ENCODE measurements at places on chromosomes 7 and 10.
A peak's percentile ranks its signal among the peaks of the same experiment; 100 is the strongest.

GRCh38 chr7:20798081-20798693 lies 11.5 kb upstream of the SP8 start:
- no peak for DNase-seq

- DNase-seq = no peak
Observed at GRCh38 chr7:126856691-126857291, 395.9 kb downstream of the GRM8 start.

GRCh38 chr10:79468015-79468560 lies 22.7 kb upstream of the ZCCHC24 start:
- no peak for DNase-seq

- DNase-seq = no peak
Observed at GRCh38 chr7:105298439-105298894, 90.3 kb downstream of the SRPK2 start.

GRCh38 chr7:68756986-68757495 lies 841.2 kb upstream of the AUTS2 start:
- no peak for DNase-seq

DNA sequence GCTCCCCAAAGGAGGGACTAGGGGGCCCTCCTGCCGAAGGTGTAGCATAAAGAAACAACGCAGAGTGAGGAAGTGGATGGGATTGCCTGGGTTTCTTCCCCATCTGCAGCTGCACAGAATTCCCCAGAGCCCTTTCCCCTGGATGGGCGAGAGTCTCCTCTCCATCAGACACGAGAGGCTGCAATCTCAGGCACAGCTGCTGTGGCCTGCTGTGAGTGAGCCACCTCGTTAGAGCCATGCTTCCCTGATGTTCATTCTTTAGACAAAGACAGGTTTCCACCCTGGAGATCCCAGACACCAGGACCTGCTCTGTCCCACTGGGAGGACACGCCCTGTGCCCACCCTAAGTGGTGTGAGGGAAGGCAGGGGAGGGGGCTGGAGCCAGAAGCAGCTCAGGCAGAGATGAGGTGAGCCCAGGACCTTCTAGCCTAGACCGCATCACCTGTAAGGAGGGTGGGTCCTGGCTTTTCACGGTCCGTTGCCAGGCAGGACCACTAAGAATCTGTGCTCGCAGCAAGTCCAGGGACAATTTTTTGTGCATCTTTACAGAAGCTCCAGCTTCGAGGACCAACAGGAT lies 268.6 kb upstream of the TCERG1L start:
- DNase-seq = no peak

DNA sequence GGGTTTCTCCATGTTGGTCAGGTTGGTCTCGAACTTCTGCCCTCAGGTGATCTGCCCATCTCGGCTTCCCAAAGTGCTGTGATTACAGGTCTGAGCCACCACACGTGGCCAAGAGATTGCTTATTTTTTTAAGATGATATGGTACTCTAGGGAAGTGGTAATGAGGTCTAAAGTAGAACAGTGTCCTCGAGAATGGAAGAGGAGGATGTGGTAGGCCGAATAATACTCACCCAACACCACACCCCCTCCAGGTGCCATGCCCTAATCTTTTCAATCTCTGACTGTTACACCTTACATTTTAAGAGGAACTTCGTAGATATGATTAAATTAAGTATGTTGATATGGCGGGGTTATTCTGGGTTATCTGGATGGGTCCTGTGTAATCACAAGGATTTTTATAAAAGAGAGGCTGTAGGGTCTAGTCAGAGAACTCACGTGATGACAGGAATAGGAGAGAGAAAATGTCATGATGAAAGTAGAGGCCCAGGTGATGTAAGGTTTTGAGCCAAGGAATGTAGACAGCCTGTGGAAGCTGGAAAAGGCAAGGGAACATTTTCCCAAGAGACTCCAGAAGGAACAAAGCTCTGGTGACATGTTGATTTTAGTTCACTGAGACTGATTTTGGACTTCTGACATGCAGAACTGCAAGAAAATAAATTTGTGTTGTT lies 29.5 kb downstream of the CDK13 start:
- no peak for DNase-seq

DNA sequence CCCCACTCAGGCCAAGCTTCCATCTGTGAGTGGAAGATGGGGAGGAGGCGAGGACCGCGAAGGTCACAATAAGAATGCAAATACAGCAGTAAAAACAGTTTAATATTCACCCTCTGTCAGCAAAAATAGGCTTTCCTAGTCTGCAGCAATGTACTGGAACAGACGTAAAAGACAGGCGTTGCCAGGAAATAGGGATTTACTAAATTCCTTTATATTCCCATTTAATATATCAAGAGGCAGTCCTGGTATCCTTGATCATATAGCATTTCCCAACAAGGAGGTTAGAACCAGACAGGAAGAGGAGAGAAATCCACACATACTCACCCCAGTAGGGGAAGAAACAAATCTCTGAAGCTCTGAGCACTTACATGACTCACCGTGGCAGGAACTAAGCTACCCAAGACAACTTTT lies 1054.9 kb upstream of the C7orf33 start:
- DNase-seq = no peak

DNA sequence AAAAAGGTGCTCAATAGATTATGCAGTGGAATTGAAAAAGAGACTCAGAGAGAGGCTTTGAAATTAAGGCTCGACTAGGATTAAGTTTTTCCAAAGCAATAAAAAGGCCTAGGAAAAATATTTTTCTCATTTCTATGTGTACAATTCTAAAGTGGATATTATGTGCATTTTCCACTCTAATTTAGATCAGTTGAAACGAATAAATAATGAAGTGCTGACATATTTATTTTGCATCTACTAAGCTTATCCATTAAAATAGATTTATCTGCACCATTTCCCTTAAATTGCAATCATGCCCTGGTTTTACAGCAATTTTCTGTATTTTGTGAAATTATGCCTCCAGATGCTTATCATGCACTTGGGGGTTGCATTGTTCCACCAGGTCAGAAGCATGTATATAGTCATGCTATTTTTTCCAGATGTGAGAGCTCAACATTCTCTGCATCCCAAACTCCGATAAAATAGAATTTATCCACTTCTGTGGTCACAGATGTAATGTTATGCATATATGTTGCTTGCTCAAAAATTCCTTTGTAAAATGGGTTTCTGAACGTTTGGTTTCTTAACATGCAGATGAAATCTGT lies 18.3 kb downstream of the FIGNL1 start:
- no peak for DNase-seq

DNA sequence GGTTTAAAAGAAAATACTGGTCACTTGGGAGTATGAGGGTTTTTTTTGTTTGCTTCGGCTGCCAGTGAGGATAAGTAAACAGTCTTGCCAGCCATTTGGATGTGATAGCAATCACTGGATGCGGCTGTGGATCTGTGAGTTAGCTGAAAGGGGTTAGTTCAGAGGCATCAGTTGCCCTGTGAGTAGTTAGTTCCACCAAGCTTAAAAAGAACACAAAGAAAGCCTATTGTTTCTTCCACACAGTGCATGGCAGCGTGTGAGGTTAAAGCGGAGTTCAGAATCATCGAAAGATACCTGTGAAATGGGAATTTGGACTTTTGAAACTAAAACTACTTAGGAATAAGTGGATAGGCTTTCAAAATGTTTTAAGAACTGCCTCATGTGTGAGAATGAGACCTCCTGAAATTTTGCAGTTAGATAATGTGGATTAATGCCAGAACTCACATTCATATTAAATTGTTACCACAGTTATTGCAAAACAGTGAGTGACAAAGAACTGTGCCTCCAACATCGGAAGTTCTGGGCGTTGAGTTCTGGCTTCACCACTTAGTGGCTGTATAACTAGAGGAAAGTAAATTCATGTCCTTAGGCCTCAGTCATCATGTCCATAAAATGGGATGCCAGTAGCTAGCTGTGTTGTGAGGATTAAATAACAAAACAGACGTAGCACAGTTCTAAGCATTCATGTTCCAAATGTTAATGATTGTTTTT lies 31.3 kb downstream of the KIAA1217 start:
- DNase-seq = no peak

GRCh38 chr7:10973942-10974911 lies 555 bp downstream of the PHF14 start:
- no peak for DNase-seq

DNA sequence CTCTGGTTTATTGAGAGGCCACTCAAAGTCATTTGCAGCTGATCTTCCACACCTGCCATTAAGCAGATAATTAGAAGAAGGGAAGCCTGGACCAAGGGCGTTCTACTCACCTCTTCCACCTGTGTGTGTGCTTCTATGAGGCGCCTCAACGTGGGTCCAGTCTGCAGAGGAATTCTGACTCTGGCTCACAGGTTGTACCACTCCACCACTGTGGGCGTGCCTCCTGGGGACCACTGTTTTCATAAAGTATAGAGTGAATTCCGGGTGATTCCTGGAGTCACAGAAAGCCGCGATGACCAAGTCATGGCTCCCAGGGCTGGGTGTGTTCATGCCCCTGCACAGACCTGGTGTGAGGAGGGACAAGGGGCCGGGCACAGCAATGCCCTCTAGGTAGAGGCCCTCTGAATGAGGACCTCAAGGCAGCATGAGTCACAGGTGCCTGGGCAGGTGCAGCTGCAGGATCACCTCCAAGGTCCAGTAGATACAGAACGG lies 408.3 kb upstream of the MGMT start:
- no peak for DNase-seq

GRCh38 chr10:56537984-56538383 lies 176.9 kb upstream of the ZWINT start:
- no peak for DNase-seq

DNA sequence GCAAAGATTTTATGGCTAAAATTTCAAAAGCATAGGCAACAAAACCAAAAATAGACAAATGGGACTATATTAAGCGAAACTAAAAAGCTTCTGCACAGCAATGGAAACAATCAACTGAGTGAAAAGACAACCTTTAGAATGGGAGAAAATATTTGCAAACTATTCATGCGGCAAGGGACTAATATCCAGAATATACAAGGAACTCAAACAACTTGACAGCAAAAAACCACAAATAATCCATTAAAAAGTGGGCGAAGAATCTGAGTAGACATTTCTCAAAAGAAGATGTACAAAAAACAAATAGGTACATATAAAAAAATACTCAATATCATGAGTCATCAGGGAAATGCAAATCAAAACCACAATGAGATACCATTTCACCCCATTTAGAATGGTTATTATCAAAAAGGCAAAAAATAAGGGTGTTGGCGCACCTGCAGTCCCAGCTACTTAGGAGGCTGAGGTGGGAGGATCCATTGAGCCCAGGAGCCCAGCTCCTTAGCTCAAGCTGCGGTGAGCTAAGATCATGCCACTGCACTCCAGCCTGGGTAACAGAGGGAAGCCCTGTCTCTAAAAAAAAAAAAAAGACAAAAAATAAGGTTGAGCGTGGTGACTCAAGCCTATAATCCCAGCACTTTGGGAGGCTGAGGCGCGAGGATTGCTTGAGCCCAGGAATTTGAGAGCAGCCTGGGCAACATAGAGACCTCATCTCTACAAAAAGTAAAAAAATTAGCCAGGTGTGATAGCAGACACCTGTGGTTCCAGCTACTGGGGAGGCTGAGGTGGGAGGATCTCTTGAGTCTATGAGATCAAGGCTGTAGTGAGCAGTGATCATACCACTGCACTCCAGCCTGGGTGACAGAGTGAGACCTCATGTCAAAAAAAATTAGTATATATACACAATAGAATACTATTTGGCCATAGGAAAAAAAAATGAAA lies 4.2 kb upstream of the CCM2 start:
- DNase-seq = no peak

DNA sequence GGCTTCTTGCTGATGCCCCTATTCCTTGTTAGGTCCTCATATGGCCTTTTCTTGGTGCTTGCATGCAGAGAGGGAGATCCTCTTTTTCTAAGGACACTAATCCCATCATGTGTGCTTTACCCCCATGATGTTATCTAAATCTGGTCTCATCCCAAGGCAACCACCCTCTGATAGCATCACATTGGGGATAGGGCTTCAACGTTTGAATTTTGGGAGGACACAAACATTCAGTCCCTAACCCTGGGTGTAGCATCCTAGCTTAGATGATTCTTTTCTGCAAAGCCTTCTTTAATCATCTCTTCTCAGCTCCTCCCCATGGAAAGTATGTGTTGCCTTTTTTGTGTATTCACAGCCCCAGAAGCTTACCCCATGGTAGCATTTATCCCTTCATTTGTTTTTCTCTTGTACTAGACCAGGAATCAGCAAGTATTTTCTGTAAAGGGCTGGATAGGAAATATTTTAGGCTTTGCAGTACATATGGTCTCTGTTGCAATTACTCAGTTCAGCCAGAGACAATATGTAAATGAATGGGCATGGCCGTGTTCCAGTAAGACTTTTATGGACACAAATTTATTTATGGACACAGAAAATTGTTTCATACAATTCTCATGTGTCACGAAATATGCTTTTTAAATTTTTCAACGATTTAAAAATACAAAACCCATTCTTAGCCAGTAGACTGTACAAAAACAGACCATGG lies 101.5 kb upstream of the CSTF2T start:
- no peak for DNase-seq

- no peak for DNase-seq
Observed at GRCh38 chr7:3399858-3400257, 98.8 kb downstream of the SDK1 start.

GRCh38 chr7:593324-594115 lies 73.9 kb upstream of the PDGFA start:
- no peak for DNase-seq

GRCh38 chr7:42690794-42691639 lies 220.9 kb downstream of the C7orf25 start:
- peak; percentile 46 for DNase-seq

DNA sequence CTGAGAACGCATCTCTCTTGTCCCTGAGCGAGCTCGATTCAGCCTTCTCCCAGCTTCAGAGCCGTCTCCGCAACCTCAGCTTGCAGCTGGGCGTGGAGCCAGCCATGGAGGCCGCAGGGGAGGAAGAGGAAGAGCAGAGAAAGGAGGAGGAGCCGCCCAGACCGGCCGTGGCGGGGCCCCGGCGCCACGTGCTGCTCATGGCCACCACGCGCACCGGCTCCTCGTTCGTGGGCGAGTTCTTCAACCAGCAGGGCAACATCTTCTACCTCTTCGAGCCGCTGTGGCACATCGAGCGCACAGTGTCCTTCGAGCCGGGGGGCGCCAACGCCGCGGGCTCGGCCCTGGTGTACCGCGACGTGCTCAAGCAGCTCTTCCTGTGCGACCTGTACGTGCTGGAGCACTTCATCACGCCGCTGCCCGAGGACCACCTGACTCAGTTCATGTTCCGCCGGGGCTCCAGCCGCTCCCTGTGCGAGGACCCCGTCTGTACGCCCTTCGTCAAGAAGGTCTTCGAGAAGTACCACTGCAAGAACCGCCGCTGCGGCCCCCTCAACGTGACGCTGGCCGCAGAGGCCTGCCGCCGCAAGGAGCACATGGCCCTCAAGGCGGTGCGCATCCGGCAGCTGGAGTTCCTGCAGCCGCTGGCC lies 43.2 kb downstream of the CHST3 start:
- no peak for DNase-seq
